ENCODE measurements at places on chromosomes 11 and 22.

- no peak for DNase-seq
Observed at GRCh38 chr11:76579056-76579751, 91.3 kb downstream of the LRRC32 start.

GRCh38 chr11:19988598-19988997 is 171.7 kb downstream of the DBX1 start:
- DNase-seq, result no peak

DNA sequence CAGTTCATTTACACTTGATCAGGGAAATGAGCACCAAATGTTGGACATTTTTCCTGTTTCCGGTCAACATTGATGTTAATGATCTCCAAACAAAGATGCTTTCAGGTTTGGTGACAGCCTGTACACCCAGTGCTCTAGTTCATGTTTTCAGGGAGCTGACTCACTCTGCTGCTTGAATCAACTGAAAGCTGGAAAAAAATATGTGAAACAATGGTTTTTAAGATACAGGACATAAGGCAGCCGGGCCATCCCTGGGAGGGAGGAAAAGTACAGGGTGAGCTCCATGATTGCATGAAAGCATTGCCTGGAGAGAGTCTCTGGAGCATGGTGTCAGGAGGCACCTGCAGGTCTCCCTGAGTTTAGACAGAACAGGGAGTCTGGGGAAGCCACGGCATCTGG is 259.6 kb downstream of the TBC1D22A start:
- DNase-seq, result no peak

- no peak for DNase-seq
Observed at GRCh38 chr11:64224151-64224890, 1.7 kb downstream of the TRPT1 start.

DNA sequence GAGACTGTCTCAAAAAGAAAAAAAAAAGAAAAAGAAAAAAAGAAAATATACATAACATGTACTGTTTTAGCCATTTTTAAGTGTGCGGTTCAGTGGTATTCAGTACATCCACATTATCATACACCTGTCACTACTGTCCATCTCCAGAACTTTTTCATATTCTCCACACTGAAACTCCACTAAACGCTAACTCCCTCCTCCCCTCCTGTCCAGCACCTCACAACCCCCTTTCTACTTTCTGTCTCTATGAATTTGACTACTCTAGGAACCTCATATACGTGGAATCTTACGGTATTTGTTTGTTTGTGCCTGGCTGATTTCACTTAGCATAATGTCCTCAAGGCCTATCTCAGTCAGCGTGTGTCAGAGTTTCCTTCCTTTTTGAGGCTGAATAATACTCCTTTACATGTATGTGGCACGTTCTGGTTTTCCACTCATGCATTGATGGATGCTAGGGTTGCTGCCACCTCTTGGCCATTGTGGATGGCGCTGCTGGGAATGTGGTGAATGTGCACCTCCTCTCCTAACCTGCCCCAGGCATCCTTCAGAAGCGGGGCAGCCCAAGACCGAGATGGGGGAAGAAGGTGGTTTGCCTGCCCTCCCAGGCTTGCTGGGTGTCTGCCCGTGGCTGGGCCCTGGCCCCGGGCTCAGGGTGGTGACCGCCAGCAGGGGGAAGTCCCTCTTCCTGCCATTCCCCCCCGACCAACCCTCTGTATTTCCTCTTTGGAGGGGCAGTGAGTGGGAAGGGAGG is 60.5 kb downstream of the BCR start:
- peak; percentile 50 for DNase-seq

DNA sequence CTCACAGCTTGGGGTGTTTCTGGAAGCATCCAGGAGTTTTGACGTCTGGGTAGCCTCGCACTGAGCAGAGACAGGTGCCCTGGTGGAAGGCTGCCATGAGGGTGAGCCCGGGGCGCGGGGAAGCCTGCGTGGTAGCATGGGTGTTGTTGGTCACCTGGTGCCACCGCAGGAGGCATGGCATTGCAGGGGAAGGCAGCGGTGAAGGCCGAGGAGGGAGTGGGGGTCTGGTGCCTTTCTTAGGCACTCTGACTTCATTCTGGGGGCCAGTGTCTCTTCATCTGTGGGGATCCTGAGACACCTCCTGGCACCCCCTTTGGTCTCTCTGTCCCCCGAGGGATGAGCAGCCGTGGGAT is 271.2 kb downstream of the TBC1D22A start:
- DNase-seq, result no peak

GRCh38 chr22:39090426-39091064 is 6.5 kb upstream of the APOBEC3H start:
- peak; percentile 76 for DNase-seq

- no peak for DNase-seq
Observed at GRCh38 chr11:32597921-32598320, 14.3 kb downstream of the EIF3M start.

GRCh38 chr11:8252388-8252787 is 11.3 kb downstream of the LMO1 start:
- DNase-seq, result no peak

DNA sequence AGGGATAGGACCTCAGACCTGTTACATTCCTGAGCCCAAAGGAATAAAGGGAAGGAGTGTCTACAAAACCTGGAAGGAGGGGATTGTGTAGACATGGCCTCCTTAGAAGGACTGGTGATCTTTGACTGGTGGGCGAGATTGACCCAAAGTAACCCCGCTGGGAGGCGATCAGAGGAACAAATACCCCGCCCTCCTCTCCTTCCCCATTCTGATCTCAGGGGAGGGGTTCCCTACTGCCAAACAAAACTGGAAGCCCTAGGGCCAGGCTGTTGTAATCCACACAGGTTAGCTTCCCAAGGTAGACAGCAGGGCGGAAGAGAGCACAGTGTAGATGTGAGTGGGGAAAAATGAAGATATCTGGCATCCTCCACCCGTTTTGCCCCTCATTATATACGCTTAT is 24.7 kb downstream of the NCF4 start:
- no peak for DNase-seq

- no peak for DNase-seq
Observed at GRCh38 chr11:13091373-13091772, 82.3 kb downstream of the RASSF10 start.
